IPS DF 6.9 (cell line): ENCODE measurements at places on chromosomes 3 and 15.

DNA sequence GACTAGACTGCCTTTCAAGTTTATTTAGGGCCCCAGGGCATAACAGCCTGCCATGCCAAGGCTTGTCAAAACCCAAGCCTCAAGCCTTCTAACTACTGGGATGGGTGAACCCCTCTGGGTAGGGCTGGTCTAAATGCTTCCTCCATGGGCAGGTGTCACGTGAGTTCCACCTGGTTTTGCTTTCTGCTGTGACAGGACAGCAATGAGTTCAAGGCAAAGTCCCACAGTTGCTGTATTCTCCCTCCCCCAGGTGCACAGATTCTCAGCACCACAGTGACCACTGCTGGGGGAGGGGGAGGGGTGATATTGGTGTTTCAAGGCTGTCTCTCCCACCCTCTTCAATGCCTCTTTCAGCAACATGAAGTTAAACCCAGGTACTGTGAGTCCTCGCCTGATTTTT, 46.9 kb upstream of the UBE2Q2 start:
- DNase-seq = no peak

DNA sequence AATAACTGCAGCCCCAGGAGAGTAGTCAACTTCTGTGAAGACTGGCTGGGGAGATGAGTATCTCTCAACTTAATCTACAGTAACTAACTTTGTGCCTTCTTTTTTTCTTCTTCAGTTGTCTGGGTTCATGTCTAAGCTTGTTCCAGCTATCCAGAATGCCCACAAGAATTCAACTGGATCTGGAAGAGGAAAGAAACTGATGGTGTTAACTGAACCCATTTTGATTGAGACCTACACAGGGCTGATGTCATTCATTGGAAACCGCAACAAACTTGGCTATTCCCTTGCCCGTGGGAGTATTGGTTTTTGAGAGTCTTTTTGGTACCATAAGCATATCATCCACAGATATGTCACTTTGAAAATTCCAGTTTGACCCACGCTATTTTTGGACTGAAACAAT, 148.7 kb downstream of the TPRG1 start:
- DNase-seq = no peak

- DNase-seq = no peak
Measured at GRCh38 chr15:65211482-65211982, 259 bp upstream of the CILP start.

GRCh38 chr15:98909968-98910885, 97.4 kb downstream of the PGPEP1L start:
- DNase-seq = no peak

GRCh38 chr3:16113704-16114103, 60.8 kb upstream of the GALNT15 start:
- DNase-seq = no peak

- DNase-seq = no peak
Measured at GRCh38 chr3:190013943-190014924, 106.5 kb downstream of the P3H2 start.

DNA sequence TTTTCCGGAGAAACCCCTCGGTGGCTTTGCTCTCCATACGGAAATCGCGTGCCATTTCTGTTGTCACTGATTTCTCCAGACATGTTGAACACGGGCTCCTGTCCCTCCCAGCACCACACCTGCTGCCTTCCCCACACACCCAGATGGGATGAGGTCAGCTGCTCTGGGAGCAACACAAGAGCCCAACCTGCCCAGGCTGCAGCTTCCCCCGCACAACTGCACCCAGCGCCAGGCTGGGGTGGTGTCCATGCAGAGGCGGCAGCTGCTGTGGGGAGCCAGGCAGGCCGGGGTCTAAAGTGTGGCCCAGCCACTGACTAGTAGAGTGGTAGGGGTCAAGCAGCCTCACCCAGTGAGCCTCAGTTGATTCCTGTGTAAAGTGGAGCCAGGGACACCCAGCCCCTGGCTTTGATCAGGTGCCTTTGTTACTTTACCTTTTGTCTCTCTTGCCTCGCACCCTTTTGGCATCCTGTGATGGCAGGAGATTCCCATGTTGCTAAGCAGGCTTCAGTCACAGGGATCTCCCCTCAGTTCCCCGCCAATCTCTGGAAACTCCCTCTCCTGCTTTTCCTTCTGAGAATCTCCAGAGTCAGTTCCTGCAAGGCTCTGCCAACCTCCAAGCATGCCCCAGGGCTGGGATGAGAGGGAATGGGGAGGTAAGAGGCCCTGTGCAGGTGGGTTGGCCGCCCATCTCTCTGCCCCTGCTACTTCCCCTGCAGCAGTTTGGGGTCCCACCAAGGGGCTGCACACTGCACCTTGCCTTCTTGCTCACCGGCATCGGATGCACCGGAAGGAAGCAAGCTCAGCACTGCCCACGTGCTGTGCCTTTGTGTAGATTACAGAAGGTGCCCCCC, 91.8 kb upstream of the ALDH1A3 start:
- DNase-seq = no peak

GRCh38 chr3:27877061-27878013, 155.2 kb upstream of the EOMES start:
- no peak for DNase-seq
